Liver (tissue), 10 donors: ENCODE measurements at places on chromosomes 2 and 18.

GRCh38 chr2:156935616-156936015 lies 321.9 kb upstream of the GALNT5 start:
- DNase-seq: no peak

GRCh38 chr2:217790195-217790594 lies 212.6 kb downstream of the TNS1 start:
- peak; percentile 35 for DNase-seq

- no peak for DNase-seq
These were observed 270.0 kb upstream of the CDH19 start for GRCh38 chr18:66873899-66874298.

GRCh38 chr2:237480556-237480955 lies 6.5 kb upstream of the MLPH start:
- no peak for DNase-seq

GRCh38 chr18:24466771-24467170 lies 6.3 kb downstream of the HRH4 start:
- no peak for DNase-seq
